ENCODE measurements at places on chromosomes 1 and 21.
A peak's percentile ranks its signal among the peaks of the same experiment; 100 is the strongest.

DNA sequence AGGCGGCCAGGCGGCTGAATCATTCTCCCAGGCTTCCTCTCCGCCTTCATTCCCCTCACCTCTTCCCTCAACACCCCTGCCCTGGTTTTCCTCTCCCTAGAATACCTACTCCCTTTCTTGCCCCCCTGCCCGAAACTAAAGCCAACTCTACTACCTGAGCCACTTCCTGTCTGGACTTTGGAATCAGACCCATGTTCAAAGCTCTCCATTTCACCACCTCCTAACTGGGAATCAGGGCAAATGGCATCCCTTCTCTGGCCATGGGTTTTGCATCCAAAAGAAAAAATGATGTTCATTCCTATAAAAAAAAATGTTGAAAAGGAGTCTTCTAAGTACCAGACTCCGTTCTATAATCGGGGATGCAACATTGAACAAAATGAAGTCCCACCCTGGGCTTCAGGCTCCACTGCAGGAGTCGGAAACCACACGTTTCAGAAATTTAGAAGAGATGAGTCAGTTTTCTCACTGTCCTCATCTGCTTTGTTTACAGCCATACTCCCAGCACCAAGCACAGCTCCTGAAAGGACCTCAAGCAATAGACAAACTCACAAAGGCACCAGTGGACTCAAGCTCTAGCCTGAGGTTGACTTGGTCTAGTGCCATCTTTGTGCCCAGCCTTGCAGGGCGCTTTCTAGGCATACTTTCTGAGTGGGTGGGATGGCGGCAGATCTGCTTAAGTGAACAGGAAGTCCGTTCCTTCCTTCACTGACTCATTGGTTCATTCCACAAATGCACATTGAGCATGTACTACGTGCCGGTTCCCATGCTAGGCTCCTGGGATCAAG lies 176.2 kb downstream of the IGSF21 start:
- DNase-seq: no peak

GRCh38 chr1:247304031-247304430 lies 27.6 kb downstream of the ZNF496 start:
- DNase-seq: no peak

DNA sequence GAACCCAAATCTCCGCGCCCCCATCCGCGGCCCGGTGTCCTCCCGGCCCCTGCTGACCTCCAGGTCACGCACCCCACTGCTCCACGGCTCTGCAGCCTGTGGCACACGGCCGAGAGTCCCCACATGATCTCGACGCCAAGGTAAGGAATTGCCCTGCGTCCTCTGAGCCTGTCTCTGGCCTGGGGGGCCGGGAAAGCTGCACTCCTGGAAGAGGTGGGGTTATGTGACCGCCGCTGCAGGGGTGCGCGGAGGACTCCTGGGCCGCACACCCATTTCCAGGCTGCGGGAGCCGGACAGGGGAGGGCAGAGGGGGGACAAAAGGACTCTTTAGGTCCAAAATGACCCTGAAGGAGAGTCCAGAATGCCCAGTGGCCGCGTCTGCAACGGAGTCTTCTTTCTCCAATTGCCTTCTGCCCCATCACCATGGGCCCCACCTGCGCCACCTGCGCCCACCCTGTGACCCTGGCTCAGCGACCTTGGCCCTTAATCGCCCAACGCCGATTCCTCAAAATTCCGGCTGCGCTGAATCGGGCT lies 997 bp upstream of the SIM2 start:
- DNase-seq: no peak

- DNase-seq: no peak
Observed at GRCh38 chr1:183103147-183103546, 79.9 kb downstream of the LAMC1 start.

DNA sequence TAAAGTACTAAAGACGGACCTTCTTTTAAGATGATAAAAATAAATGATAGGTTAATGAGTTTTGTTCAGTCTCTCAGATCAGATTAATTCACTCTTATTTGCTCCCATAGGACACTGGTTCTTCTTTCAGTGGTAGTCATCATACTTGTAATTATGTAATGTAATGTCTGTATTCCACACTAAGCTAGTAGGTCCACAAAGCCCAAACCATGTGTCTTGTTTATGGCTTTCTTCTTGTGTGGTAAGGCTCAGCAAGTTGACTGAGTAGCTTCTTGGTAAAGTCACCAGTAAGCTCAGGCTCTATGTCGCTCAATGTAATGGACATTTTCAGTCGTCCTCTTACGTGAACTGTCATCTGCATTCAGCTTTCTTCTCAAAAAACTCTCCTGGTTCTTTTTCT lies 2.5 kb downstream of the LYPLAL1 start:
- no peak for DNase-seq

DNA sequence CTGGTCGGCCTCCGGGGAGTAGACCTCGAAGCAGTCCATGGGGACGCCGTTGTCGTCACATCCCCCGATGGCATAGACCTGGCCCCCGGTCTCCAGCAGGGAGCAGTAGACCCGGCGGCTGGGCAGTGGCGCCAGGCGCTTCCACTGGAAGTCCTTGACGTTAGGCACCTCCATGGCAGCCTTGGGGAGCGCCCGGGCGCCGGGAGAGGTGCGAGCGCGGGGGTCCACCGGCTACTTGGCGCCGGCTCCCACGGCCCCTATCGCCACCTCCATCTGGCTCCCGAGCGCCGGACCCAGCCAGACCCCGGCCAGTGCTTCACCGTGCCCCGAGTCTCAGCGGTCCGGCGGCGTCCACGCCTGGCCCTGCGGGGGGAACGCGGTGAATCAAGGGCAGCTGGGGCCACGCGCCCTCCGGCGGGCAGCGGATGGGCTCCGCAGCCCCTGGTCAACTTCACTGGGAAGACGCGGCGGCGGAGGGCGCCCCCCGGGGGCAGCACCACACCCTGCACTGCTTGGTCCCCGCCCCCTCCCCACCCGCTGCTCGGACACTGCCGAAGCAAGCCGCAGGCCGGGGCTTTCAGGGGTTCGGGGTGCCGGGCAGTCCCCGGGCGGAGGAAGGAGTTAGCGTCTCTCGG lies 13.2 kb downstream of the KLHDC8A start:
- DNase-seq: no peak

DNA sequence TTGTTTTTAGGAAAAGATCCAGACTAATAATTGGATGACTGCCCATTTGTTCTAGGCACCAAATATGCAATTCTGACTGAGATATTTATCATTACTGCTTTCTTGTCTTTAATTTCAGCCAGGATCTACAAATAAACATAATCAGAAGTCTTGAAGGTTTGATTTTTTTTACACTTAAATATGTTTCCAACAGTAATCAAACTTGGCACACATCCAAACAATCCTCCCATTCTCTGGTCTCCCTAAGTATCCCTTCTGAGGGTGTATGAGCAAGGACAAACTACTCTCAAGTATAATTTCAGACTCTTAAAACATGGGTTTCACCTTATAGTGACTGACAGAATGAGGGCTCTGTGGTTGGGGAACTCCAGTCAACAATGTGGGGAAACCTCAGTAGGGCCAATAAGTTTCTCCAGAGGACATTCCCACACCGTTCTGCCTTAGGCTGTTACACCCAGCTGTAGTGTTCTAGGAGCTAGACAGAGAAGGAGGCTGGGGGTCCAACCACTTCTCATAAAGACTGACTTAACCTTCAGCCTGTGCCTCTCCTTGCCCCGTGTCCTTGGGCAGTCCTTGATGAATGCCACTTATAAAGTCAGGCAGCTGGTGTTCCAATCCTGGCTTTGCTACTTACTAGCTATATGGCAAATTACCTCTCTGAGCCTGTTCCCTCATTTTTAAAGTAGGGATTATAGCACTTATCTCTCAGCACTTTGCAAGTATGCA lies 1.5 kb upstream of the PALMD start:
- no peak for DNase-seq

- no peak for DNase-seq
Observed at GRCh38 chr1:219099307-219099706, 74.4 kb upstream of the LYPLAL1 start.

GRCh38 chr1:114181356-114181755 lies 27.7 kb upstream of the SYT6 start:
- DNase-seq: no peak

DNA sequence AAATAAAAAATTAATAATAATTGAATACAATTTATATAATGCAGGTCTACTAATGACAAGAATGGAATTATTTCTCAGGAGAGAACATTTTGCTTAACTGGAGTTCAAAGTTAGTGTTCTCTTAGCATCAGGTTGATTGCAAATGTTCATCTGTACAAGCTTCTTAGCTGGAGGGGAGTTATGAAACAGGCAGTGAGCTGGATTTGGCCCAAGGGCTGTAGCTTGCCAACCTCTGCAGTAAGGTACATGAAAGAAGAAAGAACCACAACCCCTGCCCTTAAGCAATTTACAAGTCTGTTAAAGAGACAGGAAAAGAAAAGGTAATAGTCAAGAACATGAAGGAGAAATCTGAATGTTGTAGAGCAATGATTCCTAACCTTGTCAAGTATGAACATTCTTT lies 17.0 kb downstream of the LPGAT1 start:
- DNase-seq: peak; percentile 20
